Left colon (tissue), 2 donors: ENCODE measurements at places on chromosomes 12 and 14. TPM values are rescaled to one million over a fixed set of nuclear protein-coding genes. Genes with fewer than 3 reads are reported as not detected.

- DNase-seq, result no peak
These were observed 74.9 kb downstream of the TBK1 start for GRCh38 chr12:64526859-64527258.

GRCh38 chr12:2386566-2386965, 333.8 kb downstream of the CACNA1C start:
- no peak for DNase-seq

- DNase-seq, result no peak
These were observed 68.0 kb downstream of the CCDC88C start for GRCh38 chr14:91349481-91350074.

DNA sequence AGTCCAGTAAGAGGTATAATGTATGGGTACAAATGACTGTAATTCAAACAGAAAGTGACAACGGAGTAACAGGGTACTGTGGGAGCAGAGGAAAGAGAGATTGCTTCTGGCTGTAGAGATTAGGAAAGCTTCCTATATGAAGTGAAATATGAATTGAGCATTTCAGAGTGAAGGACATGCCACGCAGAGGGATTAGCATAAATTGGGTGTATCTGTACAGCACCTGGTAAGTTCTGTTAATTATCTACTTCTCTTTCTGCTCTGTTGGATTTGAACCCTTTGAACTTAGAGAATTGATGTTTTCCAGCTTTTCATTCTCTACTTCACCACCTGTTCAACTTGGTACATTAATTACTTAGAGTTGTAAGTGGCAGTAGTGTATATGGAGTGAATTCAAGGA, 8.8 kb downstream of the STK38L start:
- no peak for DNase-seq

DNA sequence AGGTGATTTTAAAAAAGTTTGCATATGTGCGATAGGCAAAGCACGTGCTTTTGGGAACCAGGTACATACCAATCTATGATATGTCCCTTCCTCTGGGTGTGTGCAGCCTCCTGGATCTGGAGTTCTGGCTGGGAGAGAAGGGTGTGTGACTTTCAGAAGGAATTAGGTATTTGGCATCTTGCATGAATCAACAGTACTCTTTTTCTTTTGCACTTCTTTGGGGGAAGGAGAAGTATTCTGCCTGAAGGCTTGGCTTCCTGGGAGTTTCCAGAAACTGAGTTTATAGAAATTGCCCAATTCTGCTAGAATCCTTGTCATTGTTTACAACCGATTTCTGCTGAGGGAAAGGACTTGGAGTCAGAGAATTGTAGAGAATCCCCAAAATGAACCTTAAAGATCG, 2.9 kb upstream of the CLMN start:
- DNase-seq, result no peak

DNA sequence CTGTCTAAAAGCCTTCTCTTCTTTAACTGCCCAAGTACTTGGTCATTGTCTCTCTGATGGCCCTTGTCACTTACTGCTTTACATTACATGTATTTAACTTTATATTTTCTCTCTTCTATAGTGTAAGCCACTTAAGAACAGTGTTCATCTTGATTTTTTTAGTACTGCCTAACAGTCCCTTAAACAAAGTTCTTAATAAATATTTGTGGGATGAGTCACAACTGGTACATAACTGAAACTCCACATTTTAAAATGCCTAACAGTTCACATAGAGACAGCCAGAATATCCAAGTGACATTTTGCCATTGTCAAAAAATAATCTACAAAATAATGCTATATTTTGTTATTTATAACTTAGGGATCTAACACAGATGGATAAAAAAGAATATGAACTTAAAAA, 146.6 kb downstream of the STXBP6 start:
- DNase-seq, result no peak

DNA sequence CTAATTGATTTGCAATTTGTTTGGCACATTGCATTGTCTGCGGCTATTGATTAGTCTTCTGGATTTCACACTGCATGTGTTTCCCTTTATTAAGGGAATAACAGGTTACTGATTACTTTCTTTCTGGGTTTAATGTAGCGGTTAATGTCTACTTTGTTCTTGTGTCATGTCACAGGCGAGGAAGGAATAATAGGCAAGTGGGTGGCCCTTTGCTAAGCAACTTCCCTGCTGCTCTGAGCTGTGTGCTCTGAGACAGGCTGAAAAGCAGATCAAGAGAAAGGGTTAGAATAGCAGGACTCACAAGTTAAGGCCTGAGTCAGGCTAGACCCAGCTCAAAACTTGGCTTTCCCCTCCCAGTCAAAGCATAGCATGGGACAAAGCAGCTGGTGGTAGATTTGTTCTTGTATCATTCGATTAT, 77.2 kb downstream of the NKX2-1 start:
- no peak for DNase-seq

DNA sequence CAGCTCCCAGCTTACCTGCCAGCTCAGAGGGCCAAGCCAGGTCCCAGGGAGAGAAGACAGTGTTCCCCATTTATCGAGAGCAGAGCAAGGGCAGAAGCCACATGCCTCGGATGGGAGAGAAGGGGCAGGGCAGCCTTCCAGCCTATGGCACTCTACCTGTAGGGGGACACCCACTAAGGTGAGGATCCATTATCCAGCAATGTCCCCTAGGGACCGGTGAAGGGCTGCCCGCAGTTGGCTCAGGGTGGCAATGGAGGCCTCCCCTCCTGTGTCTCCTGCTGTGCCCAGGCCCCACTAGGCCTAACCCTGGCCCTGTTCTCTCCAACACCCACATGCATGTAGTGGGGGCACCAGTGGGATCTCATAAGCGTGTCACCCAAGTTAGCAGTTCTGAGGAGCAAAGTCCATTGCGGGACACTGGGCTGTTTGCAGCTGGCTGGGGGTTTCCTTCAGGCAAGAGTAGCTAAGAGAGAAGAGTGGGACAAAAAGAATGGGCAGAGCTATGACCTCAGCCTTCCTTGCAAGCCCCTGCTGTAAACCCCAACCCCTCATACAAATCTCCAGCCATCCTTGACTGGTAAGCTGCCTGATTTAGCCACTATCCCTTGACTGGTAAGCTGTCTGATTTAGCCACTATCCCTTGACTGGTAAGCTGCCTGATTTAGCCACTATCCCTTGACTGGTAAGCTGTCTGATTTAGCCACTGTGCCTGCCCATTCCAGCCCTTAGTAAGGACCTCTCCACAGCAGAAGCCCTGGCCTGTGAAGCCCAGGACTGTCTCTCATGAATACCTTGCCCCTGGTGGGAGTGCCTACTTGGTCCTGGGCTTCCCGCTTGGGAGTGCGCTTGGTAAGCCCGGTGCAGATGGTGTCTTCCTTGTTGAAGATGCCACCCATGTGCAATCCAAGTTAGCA, 5.2 kb upstream of the ASB2 start:
- no peak for DNase-seq

- DNase-seq, result no peak
These were observed 588 bp upstream of the GRIN2B start for GRCh38 chr12:13981990-13982389.

DNA sequence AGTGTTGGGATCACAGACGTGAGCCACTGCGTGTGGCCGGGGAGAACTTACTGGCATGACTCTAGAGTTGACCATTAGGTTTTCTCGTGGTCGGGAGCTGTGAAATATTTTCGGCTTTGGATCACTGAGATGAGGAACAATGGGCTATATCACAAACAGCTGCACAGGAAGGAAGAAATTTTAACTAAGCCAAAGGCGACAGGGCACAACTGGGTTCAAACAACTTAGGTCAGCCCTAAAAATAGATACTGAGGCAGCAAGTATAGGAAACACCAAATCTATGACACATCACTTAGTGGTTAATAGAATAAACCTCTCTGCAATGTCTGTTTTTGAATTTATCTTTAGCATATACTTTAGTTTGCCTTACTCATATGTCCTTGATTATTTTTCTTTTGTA, 162.9 kb downstream of the LRIG3 start:
- no peak for DNase-seq

DNA sequence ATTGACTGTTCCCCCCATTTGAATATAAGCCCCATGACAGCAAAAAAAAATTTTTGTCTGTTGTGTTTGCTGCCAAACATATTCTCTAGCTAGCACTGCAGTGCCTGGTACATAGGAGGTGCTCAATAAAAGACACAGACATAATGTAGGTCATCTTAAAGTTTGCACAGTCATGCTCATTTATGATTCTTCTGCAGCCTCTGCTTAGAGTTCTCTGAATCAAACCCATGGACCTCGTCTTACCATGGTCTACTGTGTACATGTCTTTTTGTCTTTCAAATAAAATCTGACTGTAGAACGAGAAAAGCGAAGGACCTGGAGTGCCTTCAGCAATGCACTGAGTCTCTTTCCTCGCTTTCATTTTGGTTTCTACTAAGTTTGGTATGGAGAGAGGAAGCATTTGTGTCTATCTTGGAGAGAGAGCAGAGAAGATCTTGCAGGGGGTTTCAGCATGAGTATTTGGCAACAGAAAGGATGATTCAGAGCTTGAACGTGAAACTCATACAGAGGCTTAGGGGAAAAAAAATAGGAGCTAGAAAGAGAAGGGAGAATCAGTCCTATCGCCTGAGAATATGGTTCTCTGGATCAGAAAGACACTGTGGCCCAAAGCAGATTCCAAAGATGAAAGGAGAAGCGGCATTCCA, 38.8 kb upstream of the TMCC3 start:
- DNase-seq, result no peak

GRCh38 chr14:90785471-90785870, 30.8 kb downstream of the TTC7B start:
- DNase-seq, result peak; percentile 35

- peak; percentile 66 for DNase-seq
These were observed 9.3 kb downstream of the SYNE3 start for GRCh38 chr14:95507174-95507573.

GRCh38 chr14:71733210-71733883, 198.9 kb upstream of the RGS6 start:
- DNase-seq, result no peak

GRCh38 chr14:98999901-99000300, 272.1 kb downstream of the BCL11B start:
- DNase-seq, result no peak

DNA sequence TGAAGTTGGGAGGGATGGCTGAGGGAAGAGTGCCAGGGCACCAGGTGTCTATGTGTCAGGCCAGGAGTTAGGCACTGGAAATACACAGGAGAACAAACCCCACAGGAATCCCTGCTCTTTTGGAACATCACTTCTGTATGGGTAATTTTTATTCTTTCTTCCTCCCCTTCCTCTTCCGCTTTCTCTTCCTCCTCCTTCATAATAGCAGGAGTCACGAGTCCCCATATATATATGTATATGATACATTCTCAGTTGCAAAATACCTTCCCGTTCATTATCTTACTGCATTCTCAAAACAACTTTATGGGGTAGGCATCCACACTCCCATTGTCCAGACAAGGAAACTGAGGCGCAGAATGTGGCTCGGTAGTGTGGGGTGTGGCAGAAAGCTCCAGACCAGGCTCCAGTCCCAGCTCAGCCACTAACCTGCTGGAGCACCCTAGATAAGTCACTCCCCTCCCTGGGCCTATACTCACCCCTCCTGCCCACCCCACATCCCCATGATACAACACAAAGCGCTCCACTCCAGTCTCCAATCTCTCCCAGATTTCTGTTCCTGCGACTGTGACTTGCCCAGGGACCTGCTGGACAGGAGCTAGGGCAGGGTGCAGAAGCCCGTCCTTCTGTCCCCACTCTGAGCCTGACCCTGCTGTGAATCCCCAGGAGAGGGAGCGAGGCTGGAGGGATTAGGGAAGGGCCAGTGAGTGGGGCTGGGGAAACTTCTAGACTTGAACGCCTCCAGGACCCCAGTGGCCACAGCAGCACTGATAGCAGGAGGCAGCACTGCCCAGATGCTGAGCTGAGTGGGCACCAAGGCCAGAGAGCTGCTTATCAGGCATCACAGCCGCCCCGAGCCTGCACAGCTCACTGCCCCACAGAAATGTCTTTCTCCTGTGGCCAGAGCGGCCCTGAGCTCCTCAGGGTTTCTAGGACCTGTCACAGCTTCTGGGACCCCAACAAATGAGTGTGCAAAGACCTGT, 1.4 kb upstream of the AQP2 start:
- no peak for DNase-seq

DNA sequence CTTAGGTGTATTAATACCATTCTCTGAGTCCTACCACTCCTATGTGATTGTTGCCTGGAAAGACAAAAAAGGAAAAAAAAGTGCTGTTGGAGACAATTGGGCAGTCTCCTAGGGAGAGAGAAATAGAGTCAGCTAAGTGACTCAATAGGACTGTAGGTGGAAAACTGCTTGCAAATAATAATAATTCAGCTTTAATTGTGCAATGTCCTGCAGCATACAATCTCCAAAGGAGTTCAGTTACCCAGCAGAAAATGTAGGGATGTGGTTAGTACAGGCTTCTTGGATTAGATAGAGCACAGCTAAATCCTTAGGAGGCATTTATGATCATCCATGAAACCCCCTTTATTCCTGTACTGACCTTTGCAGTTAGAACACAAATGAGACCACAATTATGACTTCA, 3.0 kb upstream of the SRSF9 start:
- no peak for DNase-seq

DNA sequence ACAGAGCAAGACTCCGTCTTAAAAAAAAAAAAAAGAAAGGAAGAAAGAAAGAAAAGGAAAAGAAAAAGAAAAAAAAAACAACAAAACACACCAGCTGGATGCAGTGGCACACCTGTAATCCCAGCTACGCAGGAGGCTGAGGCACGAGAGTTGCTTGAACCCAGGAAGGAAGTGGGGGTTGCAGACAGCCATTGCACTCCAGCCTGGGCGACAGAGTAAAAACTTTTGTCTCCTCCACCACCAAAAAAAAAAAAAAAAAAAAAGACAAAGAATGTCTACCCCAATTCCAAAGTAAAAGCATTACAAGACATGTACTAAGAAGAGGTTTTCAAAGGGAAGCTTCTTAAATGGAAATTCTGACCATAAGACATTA, 53.4 kb downstream of the HNRNPC start:
- DNase-seq, result no peak

- no peak for DNase-seq
These were observed 232.2 kb downstream of the EMP1 start for GRCh38 chr12:13428538-13429265.

Gene FAM222A
- 3.0 TPM for total RNA-seq

Gene IFNG
- total RNA-seq, result not detected

Gene ACOT6
- total RNA-seq, result not detected

Gene NINJ2
- total RNA-seq, result 5.5 TPM
